ENCODE measurements at places on chromosomes 4 and X. TPM values are rescaled to one million over a fixed set of nuclear protein-coding genes. Genes with fewer than 3 reads are reported as not detected.

GRCh38 chr4:169984173-169984572, 42.0 kb downstream of the MFAP3L start:
- H3K27me3 ChIP-seq: no peaks in the 10 kb centered on the region
- DNase-seq: no peak
- H3K4me3 ChIP-seq: no peak overlapping the region
- no peaks in the 10 kb centered on the region for H3K4me1 ChIP-seq

GBA3 gene
- not detected for total RNA-seq

SLITRK4 gene
- 40.9 TPM for total RNA-seq

STATH gene
- not detected for total RNA-seq

DNA sequence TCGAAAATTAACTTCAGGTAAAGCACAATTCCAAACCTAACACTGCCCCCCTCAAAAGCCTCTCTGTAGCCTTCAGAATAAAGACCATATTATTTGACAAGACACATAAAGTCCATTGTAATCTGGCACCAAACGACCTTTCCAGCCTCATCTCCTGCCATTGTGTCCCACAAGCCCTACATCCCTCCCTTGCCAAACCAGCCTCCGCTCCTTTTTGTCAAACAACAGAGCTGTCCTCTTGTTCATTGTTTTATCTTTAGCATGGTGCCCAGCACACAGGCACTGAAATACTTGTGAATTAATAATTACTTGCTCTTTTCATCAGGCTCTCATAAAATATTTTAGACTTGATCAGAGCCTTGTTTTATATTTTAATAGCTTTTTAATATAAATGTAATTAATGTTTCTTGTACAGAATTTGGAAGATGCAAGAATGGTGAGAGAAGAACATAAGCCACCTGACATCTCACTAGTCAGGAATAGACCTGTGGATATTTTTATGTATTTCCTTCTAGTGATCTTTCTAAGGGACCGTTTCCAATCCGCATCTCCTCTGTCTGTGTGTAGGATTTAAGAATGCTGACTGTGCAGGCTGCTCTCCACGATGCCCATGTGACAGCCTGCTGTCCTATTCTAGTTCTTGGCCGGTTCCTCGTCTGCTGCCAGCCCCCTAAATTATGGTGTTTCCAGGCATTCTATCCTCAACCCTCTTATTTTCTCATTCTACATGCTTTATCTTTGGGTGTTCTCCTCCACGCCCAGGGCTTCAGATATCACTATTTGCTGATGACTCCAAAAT, 3.0 kb upstream of the IRF2 start:
- peaks cover 25% of the 10 kb centered on the region for H3K4me1 ChIP-seq
- H3K27me3 ChIP-seq: no peaks in the 10 kb centered on the region
- no peaks in the 10 kb centered on the region for H3K36me3 ChIP-seq
- DNase-seq: no peak
- no peak overlapping the region for H3K4me3 ChIP-seq
- peak overlapping the region; percentile 99 for H3K27ac ChIP-seq

GRCh38 chrX:39895218-39896110, 202.3 kb downstream of the BCOR start:
- no peak overlapping the region for H3K4me3 ChIP-seq
- no peaks in the 10 kb centered on the region for H3K27me3 ChIP-seq
- no peak overlapping the region for H3K27ac ChIP-seq
- H3K36me3 ChIP-seq: no peaks in the 10 kb centered on the region
- no peak for DNase-seq

- H3K27ac ChIP-seq: no peak overlapping the region
- peaks cover 88% of the 10 kb centered on the region for H3K27me3 ChIP-seq
- no peak for DNase-seq
- H3K4me3 ChIP-seq: no peak overlapping the region
These were observed 6.9 kb upstream of the HAND2 start for GRCh38 chr4:173536808-173537429.

DNA sequence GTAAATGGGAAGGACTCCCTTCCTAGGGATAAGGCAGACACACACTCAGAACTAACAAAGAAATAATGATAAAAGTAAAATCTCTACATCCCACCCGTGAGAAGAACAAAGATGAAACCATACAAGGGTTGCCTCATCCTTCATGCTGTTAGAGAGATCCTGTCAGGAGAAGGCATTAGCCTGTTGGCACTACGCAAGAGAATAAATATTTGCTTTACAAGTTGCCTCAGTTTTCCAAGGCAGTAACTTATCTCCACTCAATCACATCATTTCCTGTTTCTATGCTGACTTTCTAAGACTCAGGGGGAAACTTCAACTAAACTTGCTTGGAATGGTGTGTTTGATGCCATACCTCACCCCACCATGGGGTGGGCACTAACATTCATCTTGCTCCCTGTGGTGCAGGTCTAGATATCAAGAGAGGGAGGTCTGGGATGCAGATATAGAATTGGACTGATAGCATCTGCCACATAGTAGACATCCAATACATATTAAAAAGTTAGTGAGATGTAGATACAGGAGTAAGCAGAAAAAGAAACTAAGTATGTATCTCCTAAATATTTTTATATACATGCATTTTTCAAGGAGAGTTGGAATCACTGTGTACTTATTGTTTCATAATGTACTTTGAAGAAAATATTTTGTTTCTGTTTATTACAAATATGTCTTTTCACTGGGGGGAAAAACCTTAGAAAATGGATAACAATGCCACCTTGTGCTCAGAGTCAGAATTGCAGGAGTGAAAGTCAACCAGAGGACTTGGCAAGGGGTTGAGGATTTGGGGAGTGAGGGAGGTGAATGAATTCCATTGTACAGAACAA, 57.2 kb upstream of the BEX4 start:
- H3K27me3 ChIP-seq: no peaks in the 10 kb centered on the region
- no peaks in the 10 kb centered on the region for H3K36me3 ChIP-seq
- no peaks in the 10 kb centered on the region for H3K4me1 ChIP-seq

- no peaks in the 10 kb centered on the region for H3K4me1 ChIP-seq
- no peak overlapping the region for H3K4me3 ChIP-seq
- no peak for DNase-seq
- no peaks in the 10 kb centered on the region for H3K36me3 ChIP-seq
- H3K27me3 ChIP-seq: no peaks in the 10 kb centered on the region
These were observed 445.7 kb downstream of the GASK1B start for GRCh38 chr4:157727163-157727562.

GRCh38 chrX:96761566-96761965, 76.9 kb downstream of the DIAPH2 start:
- H3K27me3 ChIP-seq: no peaks in the 10 kb centered on the region
- H3K4me3 ChIP-seq: no peak overlapping the region
- H3K36me3 ChIP-seq: no peaks in the 10 kb centered on the region
- no peak for DNase-seq
- no peak overlapping the region for H3K27ac ChIP-seq

GRCh38 chrX:40684092-40684491, 36.7 kb upstream of the CXorf38 start:
- H3K27me3 ChIP-seq: no peaks in the 10 kb centered on the region
- H3K27ac ChIP-seq: peak overlapping the region; percentile 89
- DNase-seq: no peak
- H3K4me3 ChIP-seq: no peak overlapping the region

- H3K36me3 ChIP-seq: no peaks in the 10 kb centered on the region
- no peak for DNase-seq
- H3K4me1 ChIP-seq: no peaks in the 10 kb centered on the region
- H3K27ac ChIP-seq: no peak overlapping the region
- H3K27me3 ChIP-seq: no peaks in the 10 kb centered on the region
- H3K4me3 ChIP-seq: no peak overlapping the region
These were observed 88.6 kb downstream of the MAML3 start for GRCh38 chr4:140065393-140065792.

CENPVL2 gene
- total RNA-seq: not detected

DNA sequence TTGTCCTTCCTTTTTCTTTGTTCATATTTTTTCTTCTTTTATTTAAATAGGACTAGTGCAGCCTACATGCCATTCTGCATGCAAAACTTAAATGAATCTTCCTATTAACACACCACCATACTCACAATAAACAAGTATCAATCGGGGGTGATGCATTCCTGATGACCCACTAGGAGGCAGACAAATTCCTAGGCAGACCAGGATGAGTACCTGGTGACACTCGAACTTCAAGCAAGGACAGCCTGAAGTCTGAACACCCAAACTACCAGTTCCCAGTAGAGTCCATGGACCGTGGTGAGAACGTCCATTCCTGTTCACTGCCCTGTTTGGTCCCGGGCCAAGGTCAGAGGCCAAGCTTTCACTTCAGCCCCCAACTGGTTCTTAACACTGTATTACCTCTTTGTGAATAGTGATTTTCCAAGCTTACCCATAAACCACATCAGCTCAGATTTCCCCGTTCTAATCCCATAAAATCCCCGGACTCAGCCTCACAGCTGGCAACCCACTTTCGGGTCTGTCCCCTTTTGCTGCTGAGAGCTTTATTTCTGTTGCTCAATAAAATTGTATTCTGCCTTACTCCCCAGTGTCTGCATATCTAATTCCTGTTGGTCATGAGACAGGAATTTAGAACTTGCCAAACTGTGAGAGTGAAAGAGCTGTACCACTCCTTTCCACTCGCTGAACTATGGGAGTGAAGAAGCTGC, 1286.6 kb downstream of the FSTL5 start:
- DNase-seq: no peak
- no peaks in the 10 kb centered on the region for H3K36me3 ChIP-seq
- H3K27me3 ChIP-seq: no peaks in the 10 kb centered on the region
- no peak overlapping the region for H3K4me3 ChIP-seq

RNF128 gene
- 5.3 TPM for total RNA-seq

DNA sequence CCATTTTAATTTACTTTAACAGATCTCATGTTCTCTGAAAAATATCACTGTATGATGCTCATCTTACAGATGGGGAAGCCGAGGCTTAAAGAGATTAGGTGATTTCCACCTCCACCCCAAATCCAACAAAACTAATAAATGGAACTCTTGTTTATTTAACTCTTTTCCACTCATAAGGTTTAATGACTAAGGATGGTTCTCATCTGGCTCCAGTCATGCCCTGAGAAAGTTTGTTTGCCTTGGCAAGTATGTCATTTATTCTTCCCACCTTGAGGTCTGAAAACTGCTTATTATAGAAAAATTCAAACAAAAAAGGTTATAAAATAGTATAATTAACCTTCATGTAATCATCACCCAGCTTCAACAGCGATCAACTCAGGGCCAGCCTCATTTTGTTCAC, 56.3 kb downstream of the PPEF2 start:
- no peak overlapping the region for H3K4me3 ChIP-seq
- H3K4me1 ChIP-seq: peaks cover 12% of the 10 kb centered on the region
- no peaks in the 10 kb centered on the region for H3K36me3 ChIP-seq

SOX3 gene
- total RNA-seq: 0.11 TPM
